ENCODE measurements at places on chromosomes 12 and 14. TPM values are rescaled to one million over a fixed set of nuclear protein-coding genes. Genes with fewer than 3 reads are reported as not detected.

GRCh38 chr12:88194868-88195267, 52.8 kb downstream of the TMTC3 start:
- no peak for DNase-seq

Gene CLEC4D
- total RNA-seq: 0.42 TPM

DNA sequence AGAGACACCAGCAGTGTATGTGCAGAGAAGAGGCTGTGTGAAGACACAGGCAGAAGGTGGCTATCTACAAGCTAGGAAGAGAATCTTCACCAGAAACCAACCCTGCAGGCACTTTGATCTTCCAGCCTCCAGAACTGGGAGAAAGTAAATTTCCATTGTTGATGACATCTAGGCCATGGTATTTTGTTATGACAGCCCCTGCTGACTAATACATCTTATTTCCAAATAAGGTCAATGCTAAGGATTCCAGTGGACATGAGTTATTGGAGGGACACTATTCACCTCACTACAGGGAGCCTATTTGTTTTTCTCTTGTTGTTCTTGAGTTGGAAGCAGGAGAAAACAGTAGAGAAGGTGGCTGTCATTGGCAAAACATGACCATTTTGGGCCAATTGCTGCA, 88.5 kb upstream of the RIN3 start:
- no peak for DNase-seq

DNA sequence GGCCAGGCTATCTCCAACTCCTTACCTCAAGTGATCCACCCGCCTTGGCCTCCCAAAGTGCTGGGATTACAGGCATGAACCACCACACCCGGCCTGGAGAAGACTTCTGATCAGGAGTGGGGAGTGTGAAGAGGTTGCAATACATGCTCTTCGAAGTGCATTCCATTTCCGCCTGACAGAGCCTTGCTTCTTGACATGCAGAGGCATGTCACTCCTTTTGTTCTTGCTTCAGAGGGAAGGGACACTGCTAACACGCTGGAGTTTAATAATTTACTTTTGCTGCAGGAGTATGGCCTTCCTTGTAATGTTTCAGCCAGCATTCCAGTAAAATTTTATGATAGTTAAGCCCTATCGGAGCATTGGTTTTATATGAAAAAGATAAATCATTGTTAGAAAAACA, 74.9 kb downstream of the SLC25A47 start:
- DNase-seq: no peak

Gene PRICKLE1
- total RNA-seq: 20.0 TPM

Gene FGF23
- 0.24 TPM for total RNA-seq

Gene SLC22A17
- total RNA-seq: 34.0 TPM

Gene RTL1
- not detected for total RNA-seq

- DNase-seq: peak; percentile 55
These were observed 206.0 kb downstream of the ADGRD1 start for GRCh38 chr12:131159660-131160059.

Gene PLA2G1B
- total RNA-seq: not detected

Data from H9 (cell line).